ENCODE measurements at places on chromosomes 7 and 10.
A peak's percentile ranks its signal among the peaks of the same experiment; 100 is the strongest.

DNA sequence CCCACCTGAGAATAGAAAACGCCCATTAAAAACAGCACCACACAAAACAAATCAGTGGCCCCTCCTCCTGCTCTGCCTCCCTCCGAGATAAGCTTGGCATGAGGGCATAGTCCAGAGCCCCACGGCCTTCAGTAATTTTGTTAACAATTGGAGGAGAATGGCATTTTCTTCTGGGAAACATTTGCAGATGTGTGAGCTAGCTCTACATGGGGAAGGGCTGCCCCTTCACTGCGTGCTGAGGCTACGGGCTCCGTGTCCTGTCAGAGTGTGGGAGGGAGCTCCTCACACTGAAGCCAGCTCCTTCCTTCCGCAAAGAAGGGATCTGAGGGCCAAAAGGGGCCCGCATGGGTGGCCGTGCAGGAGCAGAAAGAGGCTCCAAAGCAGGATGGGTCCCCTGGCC lies 15.2 kb downstream of the GRK5 start:
- no peak for DNase-seq

DNA sequence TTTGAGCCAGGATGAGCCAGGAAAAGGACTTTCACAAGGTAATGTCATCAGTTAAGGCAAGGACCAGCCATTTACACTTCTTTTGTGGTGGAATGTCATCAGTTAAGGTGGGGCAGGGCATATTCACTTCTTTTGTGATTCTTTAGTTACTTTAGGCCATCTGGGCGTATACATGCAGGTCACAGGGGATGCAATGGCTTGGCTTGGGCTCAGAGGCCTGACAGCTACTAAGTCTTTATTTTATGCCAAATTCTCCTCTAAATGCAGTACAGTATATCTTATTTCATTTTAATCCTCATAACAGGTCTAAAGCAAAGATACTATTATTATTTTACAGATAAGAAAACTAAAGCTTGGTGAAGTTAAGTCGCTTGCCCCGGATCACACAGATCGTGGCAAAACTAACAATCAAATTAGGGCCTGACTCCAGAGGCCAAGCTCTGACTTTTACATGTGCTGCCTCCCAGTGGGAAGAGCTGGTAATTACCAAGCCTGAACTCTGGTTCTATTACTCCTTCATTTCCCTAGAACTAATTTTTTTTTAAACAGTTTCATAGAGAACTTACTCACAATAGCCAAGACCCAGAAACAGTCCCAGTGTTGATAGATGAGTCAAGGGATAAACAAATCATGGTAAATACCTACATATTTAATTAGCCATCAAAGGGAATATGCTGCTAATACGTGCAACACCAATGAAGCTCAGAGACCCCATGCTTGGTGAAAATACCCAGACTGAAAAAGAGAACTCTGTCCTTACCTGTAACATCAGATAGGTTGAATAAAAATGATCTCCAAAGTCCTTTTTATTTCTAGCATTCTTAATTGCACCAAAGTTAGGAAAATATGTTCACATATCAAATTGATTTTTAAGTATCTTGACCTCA lies 35.4 kb downstream of the C7orf25 start:
- DNase-seq: peak; percentile 60

DNA sequence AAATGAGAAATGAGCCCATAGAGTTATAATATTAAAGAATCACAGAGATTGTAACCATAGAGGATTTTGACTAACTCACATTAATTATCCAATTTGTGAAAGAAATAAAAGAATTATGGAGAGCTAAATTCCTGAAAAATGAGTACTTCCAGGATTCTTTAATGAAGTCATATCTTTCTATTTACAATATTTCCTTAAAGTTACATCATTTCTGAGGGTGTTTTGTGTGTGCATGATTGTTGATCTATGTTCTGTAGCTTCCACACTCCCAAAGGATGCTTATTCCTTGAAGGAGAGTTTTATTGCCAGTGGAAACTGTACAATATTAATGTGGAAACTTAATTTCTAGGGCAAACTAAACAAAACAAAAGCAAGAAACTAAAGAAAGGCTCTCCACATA lies 299.6 kb downstream of the MDFIC start:
- peak; percentile 1 for DNase-seq

DNA sequence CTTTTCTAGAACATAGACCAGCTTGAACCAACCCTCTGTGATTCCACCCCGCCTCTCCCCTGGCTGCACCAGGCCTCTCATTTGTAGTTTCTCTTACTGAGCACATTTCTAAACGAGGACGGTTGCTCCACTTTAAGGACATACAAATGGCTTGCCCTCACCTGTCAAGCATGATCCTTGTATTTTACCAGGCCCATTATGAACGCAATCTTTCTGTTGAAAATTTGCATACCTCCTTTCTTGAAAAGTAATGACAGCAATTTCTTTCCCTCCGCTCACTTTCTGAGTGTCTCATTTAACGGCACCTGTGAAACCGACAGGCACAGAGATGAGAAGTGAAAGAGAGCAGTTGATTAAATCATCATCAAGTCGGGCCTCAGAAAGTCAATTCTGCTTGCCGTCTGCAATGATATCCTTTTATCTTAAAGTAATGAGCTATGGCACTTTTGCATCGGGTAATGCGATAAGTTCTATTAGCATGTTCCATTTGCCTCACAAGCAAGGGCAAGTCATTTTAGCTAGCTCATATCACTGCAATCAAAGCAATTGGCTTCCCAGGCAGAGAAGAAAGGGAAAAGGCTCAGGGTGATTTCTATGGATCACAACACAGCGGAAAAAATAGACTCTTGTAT lies 705.6 kb upstream of the GALNT17 start:
- no peak for DNase-seq

- no peak for DNase-seq
Measured at GRCh38 chr7:75869776-75870379, 9.0 kb upstream of the RHBDD2 start.

GRCh38 chr7:108358553-108358952 lies 97.7 kb downstream of the NRCAM start:
- peak; percentile 89 for DNase-seq

GRCh38 chr10:92238586-92239098 lies 52.2 kb downstream of the CPEB3 start:
- peak; percentile 89 for DNase-seq

GRCh38 chr10:98272656-98273055 lies 4.7 kb upstream of the LOXL4 start:
- DNase-seq: no peak

GRCh38 chr10:117167789-117168674 lies 29.3 kb upstream of the KCNK18 start:
- DNase-seq: peak; percentile 51

DNA sequence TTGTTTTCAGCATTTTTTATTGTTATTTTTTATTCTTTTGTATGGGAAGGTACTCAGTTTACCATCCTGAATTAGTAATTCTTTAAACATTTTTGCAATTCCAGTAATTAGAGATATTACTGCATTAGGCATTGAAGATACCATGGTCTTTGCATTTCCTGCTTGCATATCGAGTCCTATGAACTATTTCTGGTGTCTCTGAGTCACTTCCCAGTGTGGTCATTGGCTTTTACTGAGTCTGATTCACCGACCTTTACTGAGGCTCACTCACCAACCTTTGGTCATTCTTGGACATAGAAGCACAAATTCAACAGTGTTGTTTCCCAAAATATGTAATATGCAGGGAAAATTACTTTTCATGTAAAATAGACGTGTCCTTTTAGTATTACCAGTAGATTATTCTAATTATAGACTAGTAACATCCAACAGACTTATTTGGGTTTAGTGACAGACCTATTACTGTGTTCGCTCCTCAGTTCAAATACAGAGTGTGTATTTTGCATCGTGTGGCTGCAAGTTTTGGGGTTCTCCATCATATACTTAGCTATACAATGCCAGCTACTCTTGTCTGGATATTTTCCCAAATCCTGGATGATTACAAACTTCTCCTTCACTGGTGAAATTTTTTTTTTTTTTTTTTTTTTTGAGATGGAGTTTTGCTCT lies 180.7 kb upstream of the PRSS1 start:
- DNase-seq: peak; percentile 89

- peak; percentile 4 for DNase-seq
Measured at GRCh38 chr10:127649642-127650041, 87.3 kb upstream of the FOXI2 start.

DNA sequence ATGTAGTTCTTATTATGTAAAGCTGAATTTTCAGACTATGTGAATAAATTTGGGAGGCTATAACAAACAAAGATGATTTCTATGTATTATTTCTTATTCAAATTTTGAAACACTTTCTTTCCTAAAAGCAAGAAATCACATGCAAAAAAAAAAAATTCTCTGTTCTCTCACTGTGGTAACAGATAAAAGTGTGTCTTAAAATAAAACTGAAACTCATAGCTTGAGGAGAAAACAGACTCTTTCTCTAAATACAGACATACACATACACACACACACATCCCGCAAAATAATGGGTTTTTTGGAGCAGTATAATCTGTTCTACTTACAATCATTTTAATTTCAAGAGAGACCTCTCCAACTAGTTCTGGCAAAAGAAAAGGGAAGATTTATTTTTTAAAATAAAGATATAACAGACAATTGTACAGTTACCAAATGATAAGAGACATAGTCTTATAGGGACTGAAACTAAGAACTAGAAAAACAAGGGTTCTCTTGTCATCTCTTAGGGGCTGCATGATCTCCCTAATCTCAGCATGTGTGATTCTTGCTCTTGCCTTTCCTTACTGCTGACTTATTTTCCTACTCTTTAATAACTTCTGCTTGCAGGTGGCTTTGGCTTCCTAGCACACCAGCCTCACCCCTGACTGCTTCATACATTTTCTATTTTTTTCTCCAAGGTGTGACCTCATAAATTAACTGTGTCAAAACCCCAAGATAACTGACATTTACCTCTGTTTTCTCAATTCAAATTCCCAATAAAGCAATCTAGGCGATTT lies 483.5 kb upstream of the POT1 start:
- no peak for DNase-seq

GRCh38 chr7:2172311-2173188 lies 60.2 kb downstream of the MAD1L1 start:
- peak; percentile 86 for DNase-seq

DNA sequence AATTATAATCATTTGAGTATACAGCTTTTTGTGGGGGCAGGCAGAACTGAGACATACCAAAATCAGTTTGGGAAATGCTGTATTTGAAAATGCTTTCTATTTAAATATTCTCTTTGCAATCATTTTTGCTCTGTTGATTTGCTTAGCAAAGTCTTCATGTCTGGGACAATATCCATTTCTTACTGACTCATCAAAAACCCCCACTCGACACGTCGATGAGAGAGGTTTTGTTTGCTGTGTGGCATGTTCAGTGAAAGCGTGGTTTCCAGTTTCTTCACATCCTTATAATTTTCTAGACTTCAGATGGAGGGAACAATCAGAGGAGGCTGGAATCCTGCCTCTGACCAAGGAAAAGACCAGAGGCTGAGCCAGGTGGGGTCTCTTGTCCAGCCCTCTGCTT lies 28.9 kb downstream of the HTRA1 start:
- DNase-seq: no peak

DNA sequence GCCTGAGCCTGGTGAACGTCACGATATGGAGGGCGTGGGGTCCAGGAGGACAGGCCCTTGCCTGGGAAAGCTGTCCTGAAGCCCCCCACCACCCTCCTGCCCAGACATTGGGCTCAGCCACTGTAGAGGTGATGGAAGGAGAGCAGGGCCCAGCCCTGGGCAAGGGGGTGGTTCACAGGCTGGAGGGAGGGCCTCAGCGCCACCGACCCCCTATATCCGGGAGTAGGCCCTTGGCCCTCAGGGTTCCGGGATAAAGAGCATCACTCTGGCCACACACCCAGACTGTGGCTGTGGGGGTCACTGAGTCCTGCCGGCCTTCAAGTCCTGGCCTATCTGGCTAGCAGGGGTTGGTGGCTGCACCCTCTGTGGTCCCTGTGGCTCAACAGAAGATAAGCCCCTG lies 55.3 kb upstream of the GTF2IRD1 start:
- DNase-seq: no peak

- peak; percentile 7 for DNase-seq
Measured at GRCh38 chr7:81776161-81776560, 6.3 kb upstream of the HGF start.

DNA sequence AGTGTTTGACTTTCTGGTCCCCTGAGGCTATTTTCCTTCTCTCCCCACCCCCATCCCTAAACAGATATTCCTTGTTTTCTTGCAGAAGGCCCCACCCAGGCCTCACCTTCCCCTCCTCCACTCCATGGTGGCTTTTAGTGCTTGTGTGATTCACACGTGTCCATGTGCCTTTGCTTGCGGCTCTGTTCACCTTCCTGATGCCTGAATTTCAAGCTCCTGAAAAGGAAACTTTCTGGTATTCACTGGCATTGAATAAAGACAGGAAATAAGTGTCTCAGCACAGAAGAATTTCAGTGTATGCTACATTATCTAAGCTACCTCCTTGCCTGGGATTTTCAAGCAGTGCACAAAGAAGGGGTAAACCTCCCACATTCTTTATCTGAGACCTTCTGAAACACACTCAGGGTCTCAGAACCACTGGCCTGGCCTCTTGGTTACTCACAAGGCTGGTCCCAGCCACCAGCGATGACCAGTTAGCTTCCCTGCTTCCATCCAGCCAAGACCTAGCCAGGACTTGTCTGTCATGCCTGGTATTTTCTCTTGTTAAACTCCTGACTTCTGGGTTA lies 17.2 kb upstream of the UBE2H start:
- DNase-seq: peak; percentile 88

DNA sequence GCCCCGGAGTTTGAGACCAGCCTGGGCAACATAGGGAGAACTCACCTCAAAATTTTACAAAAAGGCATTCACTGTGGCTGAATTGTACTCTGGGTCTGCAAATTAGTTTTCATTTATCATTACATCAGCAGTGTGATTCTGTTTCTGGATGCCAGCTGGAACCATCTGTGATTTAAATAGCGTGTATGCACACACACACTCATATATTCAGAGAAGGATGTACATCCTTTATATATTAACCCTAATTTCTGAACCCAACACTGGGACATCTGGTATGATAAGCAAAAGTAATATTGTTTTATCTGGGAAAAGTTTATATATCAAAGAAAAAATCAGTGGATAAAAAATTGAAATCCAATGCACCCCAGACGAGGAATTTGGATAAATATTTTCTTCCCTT lies 33.8 kb upstream of the LYZL1 start:
- DNase-seq: no peak

- DNase-seq: no peak
Measured at GRCh38 chr7:134844200-134844599, 64.8 kb downstream of the CALD1 start.

Data from EL (cell line).